Stimulated activated CD4-positive, alpha-beta T cell treated with anti-CD3 and anti-CD28 coated beads, Interleukin-12 subunit alpha, Interleukin-12 subunit beta, amount 100 ng/mL, for 4 hours (primary cell): ENCODE measurements at places on chromosomes 16 and 17.

- no peak for DNase-seq
These were observed 6.7 kb downstream of the ITGA3 start for GRCh38 chr17:50062293-50063243.

- no peak for DNase-seq
These were observed 12.9 kb downstream of the FOXF1 start for GRCh38 chr16:86523166-86523740.

GRCh38 chr17:4247361-4247970 is 16.3 kb downstream of the ANKFY1 start:
- no peak for DNase-seq

GRCh38 chr17:57187391-57187790 is 68.9 kb upstream of the MSI2 start:
- DNase-seq: no peak

- no peak for DNase-seq
These were observed 1.4 kb upstream of the AMZ2 start for GRCh38 chr17:68246271-68247028.

GRCh38 chr17:43694081-43694870 is 32.6 kb upstream of the MEOX1 start:
- DNase-seq: peak; percentile 64

- peak; percentile 28 for DNase-seq
These were observed 3.7 kb downstream of the ACSF3 start for GRCh38 chr16:89097392-89097772.

DNA sequence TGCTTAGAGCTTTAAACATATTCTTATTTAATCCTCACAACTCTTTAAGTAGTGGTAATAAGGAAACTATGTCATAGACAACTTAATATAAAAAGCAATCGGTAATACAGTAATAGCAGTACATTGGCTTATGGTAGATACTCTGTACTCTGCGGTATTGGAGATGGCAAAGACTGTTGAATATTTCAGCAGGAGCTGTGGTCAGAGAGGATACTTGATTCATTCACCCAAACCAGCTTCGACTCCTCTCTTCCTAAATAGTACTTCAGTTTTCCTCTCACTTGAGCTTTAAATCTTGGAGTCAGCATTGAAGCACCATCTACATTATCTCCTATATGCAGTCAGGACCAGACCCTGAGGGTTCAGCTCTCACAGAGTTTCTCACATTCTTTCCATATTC is 169.3 kb downstream of the CYB561 start:
- no peak for DNase-seq
